CD4-positive, alpha-beta T cell (primary cell): ENCODE measurements at places on chromosomes 5 and 9. TPM values are rescaled to one million over a fixed set of nuclear protein-coding genes. Genes with fewer than 3 reads are reported as not detected.

NUTM2F gene
- total RNA-seq, result not detected

EIF4EBP3 gene
- 12.7 TPM for total RNA-seq

PCDHGC4 gene
- not detected for total RNA-seq

PCDHAC2 gene
- total RNA-seq, result not detected

DRD1 gene
- not detected for total RNA-seq

LEAP2 gene
- total RNA-seq, result 0.30 TPM
